ENCODE measurements at places on chromosomes 1 and 21.

GRCh38 chr1:160925652-160926244 is 28.9 kb downstream of the ITLN2 start:
- DNase-seq = no peak

- DNase-seq = no peak
Observed at GRCh38 chr1:85983316-85983715, 173.3 kb downstream of the COL24A1 start.

DNA sequence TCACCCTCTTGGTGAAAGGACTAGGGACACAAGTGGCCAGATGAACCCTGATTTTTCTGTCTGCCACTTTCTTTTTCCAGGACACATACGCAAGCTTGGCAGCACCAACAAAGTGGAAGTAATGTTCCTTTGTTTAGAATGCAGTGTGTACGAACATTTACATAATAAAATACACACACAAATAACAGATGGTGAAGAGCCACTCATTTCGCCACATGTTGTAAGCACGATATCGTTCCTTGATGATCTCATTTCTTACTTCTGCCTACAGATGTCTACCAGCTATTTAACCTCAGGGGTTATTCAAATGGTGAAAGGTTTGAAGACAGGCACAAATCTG is 670.2 kb upstream of the CXADR start:
- DNase-seq = no peak

- no peak for DNase-seq
Observed at GRCh38 chr1:80083892-80084291, 1077.4 kb upstream of the ADGRL4 start.

All from stimulated activated CD8-positive, alpha-beta memory T cell treated with anti-CD3 and anti-CD28 coated beads, Interleukin-15, amount 100 ng/mL, for 1 hour (primary cell).